IMR-90 (cell line): ENCODE measurements at places on chromosomes 11 and 22.
A peak's percentile ranks its signal among the peaks of the same experiment; 100 is the strongest.

DNA sequence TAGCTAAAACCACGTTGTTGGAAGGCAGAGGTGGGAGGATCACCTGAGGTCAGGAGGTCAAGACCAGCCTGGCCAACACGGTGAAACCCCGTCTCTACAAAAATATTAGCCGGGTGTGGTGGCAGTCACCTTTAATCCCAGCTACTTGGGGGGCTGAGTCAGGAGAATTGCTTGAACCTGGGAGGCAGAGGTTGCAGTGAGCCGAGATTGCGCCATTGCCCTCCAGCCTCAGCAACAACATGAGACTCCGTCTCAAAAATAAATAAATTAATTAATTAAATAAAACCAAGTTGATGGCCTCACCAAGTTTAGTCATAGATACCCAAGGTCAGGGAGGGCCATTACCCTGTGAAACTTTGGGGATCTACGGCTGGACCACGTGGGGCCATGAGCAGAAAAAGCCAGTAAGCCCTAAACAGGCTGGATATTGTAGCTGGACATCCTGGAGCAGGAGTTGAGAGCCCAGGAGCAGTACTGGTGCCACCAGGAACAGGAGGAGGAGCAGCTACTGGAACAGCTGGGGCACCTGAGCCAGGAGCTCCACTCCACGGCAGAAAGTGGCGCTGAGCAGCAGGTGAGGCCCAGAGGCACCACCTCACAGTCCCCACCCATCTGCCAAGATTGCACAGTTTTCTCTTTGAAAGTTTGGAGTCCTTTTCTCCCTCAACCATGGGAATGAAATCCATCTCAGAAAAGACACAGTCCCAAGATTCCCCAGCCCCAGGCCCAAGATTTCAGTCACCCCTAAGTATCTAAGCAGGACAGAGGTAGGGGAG is 50.5 kb downstream of the BTG4 start:
- DNase-seq: no peak

DNA sequence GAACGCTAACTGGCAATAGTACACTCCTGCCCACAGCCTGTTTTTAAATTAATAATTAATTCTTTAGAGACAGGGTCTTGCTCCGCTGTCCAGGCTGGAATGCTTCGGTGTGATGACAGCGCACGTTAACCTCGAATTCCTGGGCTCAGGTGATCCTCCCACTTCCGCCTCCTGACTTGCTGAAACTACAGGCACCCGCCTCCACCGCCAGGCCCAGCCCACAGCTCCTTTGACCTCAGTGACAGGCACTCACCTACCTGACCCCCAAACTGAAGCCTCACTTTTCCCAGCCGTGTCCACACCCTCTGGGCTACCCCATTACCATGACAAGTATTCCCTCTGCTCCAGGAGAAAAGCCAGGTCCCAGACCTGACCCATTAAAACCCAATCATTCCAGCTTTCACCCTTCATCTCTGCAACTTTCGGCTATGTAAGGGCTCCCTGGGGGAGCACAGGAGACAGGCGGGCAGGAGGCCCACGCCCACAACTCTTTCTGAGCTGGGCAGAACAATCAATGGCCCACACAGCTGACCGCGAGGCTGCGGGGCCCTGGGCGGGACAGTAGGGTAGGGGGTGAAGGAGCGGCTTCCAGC is 730 bp downstream of the LMNTD2 start:
- no peak for DNase-seq

DNA sequence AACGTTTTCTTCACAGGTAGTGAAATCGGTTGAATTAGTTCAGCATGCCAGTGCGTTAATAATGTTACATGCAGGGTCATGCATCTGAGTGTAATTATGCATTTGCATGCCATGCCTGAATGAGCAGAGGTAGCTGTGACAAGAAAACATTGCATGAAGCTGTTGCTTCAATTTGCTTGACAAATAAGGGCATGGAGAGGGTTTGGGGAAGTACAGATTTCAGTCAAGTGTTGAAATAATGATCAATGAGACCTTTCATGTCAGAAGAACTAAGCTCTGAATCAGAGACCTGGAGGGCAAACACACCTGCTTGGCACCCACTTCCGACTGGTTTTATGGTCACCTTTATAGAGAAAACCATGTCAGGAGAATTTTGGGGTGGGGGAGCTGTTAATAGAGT is 221.4 kb downstream of the DBX1 start:
- no peak for DNase-seq

DNA sequence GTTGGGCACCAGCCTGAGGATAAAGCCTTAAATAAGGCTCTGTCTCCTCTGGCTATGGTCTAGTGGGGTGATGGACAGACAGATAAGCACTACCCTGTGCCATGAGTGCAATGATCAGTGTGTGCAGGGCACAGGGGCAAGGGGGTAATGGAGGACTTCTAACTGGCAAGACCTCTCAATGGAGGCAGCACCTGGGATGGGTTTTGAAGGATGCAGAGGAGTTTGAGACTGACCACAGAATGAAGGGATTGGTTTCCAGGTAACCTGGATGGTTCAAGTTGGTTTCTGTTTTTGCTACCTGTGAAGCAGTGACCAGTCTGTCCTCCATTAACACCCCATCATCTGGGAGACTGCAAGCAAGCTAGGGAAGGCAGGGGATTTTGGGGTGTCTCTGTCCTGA is 27.8 kb upstream of the PICK1 start:
- DNase-seq: no peak

DNA sequence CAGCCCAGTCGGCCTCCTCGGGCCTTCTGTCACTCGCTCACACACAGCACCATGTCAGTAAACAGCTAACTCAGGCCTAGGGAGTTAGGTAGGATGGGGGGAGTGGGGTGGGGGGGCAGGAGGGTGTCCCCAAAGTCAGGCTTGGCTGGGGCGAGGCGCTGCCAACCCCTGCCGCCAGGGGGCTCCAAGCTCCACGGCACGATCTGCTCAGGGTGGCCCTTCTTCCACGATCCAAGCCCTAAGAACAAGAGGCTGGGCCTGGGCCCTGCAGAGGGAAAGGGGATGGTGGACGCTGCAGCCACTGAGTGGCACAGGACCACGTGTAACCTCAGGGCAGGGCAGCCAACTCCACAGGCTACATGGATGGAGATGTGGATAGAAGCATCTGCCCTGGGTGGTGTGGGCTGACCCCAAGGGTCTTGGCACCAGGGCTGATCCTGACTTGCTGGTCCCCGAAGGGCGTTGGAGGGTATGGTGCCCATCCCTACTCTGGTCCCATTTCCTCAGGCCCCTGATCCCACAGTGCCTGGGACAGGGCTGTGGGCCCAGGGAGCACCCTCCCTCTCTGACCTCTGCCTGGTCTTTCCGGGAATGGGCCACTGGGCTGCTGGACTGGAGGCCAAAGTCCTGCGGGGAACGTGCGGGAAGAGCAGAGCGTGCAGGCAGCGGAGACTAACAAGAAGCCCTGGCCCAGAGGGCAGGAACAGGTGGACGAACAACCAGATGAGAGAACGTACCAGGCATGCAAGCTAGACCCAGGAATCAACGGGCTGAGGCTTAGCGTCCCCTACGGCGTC is 29.1 kb upstream of the TXNRD2 start:
- peak; percentile 51 for DNase-seq

- peak; percentile 61 for DNase-seq
These were observed 18.8 kb upstream of the INCENP start for GRCh38 chr11:62104816-62105653.

GRCh38 chr11:131899950-131900580 is 529.6 kb downstream of the NTM start:
- no peak for DNase-seq

- no peak for DNase-seq
These were observed 1316.8 kb upstream of the RAG2 start for GRCh38 chr11:37914859-37915258.

DNA sequence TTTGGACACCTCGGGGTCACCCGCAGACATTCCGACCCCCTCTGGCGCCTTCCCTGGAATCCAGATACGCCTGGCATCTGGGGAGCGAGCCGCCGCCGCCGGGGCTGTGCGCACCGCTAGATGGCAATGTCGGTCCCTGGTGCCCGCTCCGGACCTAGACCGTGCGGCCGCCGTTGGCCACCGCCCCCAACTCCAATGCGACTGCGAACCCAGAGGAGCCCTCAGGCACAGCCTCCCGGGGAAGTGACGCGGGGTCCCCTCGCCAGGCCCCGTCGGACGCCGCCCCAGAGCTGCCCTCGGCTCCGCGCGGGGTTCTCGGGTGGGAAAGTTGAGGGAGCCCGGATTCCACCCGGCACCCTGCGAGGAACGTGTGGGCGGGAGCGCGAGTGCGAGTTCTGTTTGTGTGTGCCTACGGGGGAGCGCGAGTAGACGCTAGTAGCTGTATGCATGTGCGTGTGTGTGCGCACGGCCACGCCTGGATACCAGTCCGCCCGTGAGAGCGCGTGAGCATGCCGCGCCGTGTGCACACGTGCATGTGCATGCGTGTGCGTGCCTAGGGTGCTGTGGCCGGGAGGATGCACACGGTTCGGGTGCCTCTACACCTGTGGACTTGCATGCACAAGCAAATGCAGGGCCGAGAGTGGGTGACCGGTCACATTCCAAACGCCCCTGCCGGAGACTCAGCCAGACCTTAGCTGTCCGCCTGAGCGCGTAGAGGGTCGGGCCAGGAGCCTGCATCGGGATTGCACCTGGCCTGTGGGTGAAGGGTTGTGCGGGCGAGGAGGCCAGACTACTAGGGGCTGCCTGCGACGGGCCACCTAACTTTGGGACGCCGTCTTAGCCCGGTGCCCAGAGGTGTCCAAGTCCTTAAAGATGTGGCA is 1.9 kb downstream of the CHRM4 start:
- DNase-seq: peak; percentile 46

DNA sequence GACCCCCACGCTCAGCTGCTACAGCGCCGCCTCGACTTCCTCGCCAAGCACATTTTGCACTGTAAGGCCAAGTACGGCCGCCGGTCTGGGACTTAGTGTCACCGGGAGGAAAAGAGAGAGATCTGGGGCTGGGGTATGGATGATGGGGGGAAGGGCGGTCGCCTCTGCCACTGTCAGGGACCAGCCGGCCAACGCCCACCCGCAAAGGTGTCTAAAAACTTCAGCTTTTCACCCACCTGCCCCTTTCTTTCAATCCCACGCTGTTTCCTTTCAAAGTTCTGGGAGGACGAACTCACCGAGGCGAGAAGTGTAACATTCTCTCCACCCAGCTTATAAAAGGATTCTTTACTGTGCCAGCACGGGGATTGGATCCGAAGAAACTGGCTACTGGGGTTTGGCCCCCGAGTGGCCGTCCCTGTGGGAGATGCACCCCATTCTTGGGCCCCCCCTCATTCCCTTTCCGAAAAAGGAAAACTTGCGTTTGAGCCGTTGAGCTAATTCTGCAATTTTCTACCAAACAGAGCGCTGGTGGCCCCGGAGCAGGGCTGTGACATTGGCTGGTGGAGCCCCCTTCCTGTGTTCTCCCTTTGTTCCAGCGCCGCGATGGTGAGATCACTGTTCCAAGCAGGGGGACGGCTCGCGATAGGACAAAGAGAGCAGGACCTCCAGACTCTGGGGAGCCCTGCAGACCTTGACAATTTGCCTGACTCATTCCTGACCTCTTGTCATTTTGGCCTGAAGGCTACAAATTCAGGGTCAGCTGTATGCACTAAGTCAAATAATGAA is 1.8 kb downstream of the FJX1 start:
- peak; percentile 45 for DNase-seq

- DNase-seq: no peak
These were observed 6.4 kb upstream of the JAM3 start for GRCh38 chr11:134062265-134063123.

DNA sequence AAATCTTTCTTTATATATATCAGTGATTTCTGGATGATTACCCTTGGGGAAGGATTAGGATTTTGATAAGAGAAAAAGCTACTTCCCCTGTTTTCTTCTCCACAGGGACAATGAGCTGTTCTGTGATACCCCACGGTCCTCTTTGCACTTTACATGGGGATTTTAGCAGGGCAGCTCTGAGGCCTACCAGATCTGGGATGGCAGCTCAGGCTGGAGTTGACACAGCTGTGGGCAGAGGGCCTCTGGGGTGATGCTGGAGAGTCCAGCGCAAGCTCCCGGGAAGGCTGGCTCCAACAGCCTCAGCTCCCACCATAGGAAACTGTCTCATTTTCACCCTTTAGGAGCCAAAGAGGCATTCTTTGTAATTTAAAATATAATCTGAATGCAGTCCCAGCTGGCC is 383.8 kb upstream of the NARS2 start:
- no peak for DNase-seq

DNA sequence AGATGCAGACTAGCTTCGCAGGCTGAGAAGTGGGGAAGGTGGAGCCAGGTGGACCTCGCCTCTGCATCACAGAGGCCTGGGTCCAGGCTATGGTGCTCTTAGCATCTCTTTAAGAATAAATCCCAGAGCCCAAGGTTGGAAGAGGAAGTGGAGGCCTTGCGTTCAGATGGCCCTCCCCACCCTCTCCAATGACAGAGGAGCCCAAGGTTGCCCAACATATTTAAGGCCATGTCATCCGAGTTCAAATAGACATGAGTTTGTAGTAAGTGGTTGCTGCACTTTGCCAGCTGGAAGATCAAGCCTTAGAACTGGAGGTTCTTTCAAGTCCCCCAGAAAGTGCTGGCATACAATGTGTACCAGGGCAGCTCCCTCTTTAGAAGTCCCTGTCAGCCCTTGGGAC is 47.1 kb upstream of the HORMAD2 start:
- DNase-seq: no peak

GRCh38 chr11:2520736-2521035 is 75.9 kb downstream of the KCNQ1 start:
- DNase-seq: no peak

DNA sequence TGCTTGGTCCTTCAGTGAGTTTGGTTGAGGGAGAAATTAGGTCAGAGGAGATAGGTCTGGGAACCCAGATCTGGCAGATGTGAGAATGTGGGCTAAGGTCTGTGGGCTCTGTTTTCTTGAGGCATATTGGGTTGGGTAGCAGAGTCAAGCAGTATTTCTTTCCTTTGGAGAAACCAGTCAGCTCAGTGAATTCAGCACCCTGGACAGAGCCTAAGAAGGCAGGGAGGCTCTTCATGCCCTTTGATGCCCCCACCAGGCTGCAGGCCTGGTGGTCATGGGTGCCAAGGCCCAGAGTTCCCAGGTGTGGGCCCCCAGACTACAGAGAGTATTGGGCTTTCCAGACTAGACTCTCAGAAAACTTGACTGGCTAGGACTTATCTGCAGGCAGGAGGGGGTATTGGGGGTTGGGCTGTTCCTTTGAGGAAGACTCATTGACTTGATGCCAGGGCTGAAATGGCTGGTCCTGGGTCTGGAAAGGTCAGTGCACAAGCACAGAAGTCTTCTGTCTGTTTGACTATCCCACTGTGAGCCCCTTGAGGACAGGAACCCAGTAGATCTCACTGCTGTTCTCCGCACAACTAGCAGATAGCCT is 45.3 kb upstream of the NECTIN1 start:
- DNase-seq: peak; percentile 13

- DNase-seq: no peak
These were observed 237.9 kb downstream of the BRD1 start for GRCh38 chr22:49589811-49590210.

GRCh38 chr11:103897160-103897936 is 139.1 kb upstream of the DDI1 start:
- DNase-seq: peak; percentile 35

- DNase-seq: peak; percentile 61
These were observed 13.7 kb downstream of the CSTF3 start for GRCh38 chr11:33147559-33147958.
